Frontal cortex (tissue), 4 donors: ENCODE measurements at places on chromosomes 6 and 20. TPM values are rescaled to one million over a fixed set of nuclear protein-coding genes. Genes with fewer than 3 reads are reported as not detected.

DNA sequence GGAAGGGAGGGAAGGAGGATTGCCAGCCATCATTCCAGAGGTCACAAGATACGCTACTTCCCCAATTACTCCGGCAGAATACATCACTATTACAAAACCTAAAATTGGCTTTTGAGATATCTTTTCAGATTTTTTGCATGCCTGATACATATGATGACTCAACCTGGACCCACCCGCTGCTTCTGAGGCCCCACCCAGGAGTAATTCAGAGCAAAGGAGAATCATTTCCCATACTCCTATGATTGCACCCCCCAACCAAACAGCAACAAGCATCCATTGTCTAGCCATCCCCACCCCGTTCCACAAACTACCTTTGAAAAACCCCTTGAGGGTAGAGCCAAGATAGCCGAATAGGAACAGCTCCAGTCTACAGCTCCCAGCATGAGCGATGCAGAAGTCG, 163.5 kb upstream of the GJE1 start:
- no peak for DNase-seq

DNA sequence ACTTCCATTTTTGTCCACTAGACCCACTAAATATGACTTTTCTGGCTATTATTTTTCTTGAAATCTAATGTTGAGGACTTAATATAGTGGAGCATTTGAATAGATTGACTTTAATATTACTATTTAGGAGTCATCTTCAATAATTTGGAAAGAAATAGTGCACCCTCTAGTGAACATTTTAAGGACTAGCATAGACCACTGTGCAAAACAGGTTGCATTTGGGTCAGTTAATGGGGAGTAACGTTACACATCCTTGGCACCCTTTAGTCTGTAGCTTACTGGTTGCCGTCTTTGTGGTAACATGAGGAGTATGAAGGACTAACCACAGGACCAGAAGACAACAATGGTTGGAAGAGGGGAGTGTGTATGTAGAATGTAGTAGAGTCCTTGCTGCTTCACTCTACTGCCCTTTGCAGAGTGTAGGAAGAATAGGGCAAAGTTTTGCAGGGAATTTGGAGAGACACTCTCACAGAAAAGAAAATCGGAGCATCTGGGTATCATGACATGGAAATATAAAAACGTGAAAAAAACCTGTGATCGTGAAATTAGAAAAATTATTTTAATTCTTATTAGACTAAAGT, 25.2 kb downstream of the RFPL4B start:
- no peak for DNase-seq

DNA sequence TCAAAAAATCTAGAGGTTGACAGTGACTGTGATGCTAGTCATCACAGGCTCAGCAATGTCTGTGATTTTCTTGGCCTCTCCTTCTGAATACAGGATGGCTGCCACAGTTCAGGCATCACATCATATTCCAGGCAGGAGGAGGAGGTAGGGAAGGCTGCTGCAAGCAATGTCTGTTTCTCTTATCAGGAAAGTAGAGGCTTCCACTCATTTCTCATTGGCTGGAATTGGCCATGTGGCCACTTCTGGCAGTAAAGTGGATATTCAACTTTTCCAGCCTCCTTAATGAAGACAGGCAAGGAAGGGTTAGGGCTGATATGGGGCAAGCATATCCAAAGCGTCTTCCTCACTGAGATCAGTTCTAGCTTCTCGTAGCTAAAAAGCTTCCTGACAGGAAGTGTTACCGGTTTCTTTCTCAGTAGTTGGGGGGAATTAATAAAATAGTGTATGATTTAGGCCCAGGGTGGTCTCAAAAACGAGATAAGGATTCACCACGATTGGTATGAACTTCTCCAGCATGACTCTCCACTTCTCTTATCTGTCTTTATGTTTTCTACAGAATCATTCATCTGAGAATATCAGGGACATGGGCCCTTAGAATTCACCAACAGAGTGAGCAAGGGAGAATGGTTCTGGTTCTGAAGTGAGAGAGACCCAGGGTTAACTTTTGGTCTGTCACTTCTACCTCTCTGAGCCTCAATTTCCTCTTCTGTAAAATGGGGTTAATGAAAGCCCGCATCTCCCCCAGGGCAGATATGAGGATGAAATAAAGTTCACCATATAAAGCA, 32.7 kb upstream of the PSMF1 start:
- no peak for DNase-seq

- DNase-seq: no peak
Observed at GRCh38 chr6:47465117-47465516, 12.5 kb upstream of the CD2AP start.

GRCh38 chr6:134512981-134513391, 195.1 kb upstream of the SGK1 start:
- no peak for DNase-seq

DNA sequence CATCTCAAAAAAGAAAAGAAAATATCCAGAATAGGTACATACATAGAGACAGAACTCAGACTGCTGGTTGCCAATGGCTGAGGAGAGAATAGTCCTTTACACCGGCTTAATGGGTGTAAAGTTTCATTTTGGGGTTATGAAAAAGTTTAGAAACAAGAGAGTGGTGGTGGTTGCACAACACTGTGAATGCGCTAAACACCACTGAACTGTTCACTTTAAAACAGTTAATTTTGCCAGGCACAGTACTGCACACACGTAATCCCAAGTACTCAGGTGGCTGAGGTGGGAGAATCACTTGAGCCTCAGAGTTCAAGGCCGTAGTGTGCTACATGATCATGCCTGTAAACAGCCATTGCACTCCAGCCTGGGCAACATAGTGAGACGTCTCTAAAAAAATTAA, 7.6 kb downstream of the ILRUN start:
- no peak for DNase-seq

DNA sequence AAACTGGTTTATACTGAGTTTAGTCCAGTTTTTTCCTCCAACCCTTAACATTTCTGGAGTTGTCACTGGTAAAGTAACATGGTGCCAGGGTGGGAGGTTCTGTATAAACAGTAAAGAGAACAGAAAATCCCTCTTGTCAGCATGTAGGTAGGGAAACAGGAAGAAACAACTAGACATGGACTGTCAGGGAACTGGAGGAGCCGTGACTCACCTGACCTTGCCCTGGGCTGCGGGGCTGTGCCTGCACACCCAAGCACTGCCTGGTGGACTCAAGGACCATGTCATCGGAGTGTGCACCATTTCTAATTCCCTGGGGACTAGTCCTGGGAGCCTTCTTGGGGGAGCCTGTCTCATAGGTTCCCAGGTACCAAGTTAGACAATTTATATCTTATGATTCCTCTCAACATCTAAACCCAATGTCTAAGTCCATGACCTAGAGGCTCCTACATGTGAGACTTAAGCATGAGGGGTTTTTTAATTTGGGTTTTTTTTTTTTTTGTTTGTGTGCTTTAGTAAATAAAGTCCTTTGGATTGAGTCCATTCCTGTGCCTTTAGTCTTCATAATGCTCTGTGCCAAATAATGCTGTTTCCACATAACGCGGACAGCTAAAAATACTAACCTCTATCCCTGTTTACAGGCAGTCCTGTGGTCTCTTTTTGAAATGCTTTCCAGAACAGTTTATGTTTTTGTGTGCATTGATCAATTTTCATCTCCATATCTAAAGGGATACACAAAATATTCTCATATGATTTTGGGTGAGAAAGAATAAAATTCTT, 136.9 kb upstream of the SUPT3H start:
- no peak for DNase-seq

- no peak for DNase-seq
Observed at GRCh38 chr6:16648003-16648402, 113.3 kb downstream of the ATXN1 start.

DNA sequence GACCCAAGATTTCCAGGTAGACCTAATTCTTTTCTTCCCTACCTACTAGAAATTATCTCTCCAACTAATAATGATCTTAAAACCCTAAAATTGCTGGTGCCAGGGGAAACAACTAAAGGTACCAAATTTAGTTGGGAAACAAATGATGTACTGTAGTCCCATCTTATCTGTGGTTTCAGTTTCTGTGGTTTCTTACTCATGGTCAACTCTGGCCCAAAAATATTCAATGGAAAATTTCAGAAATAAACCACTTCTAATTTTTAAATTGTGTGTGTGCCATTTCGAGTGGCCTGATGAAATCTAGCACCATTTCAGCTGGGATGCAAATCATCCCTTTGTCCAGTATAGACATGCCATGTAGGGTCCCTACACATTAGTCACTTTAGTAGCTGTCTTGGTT, 475.2 kb upstream of the EPHA7 start:
- no peak for DNase-seq

DNA sequence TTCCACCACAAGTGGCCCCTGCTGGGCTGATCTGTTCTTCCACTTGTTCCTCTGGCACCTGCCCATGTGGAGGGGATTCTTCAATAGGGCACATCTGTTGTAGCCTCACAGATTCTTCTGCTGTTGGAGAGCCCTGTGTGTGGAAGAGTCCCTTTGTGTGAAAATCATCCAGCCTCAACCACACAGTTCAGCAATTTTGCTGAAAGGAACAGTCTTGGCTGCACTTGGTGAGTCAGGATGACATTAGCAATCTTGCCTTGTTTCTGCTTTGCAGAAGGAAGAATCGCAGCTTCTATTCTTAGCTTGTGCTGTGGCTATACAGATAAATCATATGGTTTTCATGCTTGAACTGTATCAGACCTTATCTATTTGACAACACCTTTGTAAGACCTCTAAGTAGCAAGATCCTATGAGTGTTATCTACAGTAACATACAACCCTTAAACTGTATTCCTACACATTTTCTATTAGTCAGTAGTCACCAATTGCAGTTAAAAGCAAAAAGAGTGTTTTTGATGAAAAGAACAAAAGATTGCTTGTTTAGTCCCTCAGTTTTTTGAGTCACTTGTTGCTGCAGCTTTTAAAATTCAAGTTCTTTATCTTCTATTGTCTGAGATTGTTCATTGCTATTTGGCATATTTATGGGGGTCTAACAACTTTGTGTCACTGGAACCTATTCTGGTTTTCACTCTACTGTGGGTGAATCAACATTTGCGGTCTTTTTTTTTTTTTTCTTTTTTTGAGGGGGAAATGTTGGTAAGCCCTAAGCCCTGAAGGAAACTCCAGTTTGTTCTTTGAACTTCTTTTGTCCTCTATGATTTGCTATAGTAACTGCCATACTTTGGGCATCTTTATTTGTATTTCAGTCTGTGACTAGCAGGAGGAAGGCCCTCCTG, 231.6 kb downstream of the TFAP2B start:
- DNase-seq: no peak

DNA sequence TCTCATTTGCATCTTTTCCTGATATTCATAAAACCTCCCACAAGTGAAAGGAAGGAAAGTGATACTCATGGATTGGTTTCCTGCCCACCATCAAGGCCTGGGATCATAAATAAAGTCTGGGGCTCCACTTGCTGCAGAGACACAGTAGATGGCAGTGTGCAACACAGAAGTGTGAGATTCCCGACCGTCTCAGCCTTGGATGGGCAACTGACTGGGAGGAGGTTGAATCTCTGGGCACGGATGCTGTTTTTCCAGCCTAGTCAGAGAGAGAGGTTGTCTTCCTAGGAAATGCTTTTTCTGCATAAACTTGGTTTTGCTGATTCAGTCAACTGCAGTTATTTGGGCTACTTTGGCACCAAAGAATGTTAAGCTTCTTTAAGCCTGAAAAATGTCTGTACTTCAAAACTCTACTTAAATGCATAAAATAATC, 9.9 kb upstream of the RFPL4B start:
- peak; percentile 56 for DNase-seq

DNA sequence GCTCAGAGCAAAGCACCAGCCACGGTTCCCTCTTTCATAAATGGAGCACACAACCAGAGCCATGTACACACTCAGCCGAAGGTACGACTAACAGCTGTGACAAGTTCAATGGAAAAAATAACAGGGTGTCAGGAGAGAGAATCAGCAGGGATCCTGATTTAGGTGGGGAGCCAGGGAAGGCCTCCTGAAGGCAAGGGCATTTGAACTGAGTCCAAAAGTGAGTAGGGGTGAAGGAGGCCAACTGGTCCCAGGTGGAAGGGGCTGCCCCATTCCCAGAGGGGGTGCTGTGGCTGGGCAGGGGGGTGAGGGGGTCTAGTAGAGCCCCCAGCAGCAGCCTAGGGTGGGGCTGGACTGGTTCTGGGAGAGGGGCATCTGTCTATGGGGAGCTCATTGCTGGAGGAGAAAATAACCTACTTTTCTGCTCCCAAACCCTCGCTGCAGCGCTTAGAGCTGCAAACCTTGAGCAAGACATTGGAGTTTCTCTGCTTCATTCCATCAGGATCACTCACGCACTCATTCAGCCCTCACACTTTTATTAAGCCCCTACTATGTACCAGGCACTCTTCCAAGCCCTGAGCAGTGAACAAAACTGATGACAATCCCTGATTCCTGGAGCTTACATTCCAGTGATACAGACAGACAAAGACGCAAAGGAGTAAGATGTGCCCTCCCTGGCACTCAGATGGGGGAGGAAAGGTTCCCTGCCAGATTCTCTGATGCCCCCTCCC, 113.5 kb downstream of the TOX2 start:
- no peak for DNase-seq

KHDC1L gene
- 1.2 TPM for total RNA-seq

C20orf96 gene
- 7.3 TPM for total RNA-seq

BMP2 gene
- 5.7 TPM for total RNA-seq

CLPSL2 gene
- total RNA-seq: not detected

SLC17A9 gene
- under 0.01 TPM for total RNA-seq
